ENCODE measurements at places on chromosomes 6 and 20.

DNA sequence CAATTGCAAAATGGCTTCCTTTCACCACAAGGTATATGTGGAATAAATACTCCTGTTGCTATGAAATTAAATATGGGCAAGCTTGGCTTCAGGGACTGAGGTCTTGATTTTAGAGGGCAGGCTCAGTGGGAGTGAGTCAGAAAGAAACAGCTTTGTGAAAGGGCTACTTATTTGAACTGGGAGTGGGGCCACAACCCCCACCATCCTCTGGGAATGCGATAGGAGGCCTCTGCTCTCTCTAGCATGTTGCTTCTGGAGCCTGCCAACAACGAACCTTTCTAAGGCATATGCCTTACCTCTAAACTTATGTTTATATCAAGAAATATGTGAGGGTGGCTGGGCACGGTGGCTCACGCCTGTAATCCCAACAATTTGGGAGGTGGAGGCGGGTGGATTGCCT is 149.7 kb downstream of the LRRC1 start:
- no peak for DNase-seq

- DNase-seq, result no peak
These were observed 901 bp downstream of the CEP57L1 start for GRCh38 chr6:109096208-109096607.

DNA sequence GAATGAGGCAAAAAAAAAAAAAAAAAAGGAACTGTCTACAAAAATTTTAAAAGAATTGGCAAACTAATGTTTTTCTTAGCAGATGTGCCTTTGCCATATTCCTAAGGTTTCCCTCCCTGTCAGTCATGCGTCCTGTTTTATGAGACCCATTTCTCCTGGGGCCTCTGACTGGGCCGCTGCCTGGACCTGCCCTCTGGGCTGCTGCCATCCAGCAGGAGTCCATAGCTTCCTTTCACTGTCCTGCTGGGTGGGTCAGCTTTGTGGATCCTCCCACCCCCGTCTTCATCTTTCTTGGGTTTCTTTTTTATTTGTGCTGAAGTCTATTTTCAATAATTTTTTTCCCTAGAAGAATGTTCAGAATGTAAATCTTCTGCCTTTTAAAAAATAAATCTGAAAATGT is 110.8 kb upstream of the SCP2D1 start:
- DNase-seq, result no peak

- no peak for DNase-seq
These were observed 44.3 kb upstream of the BCLAF1 start for GRCh38 chr6:136333824-136334464.
